ENCODE measurements at places on chromosomes 1 and 21.

- no peak for DNase-seq
Measured at GRCh38 chr1:37537378-37537777, 16.7 kb downstream of the SNIP1 start.

GRCh38 chr1:31639543-31639942 lies 5.1 kb downstream of the PEF1 start:
- DNase-seq = no peak

DNA sequence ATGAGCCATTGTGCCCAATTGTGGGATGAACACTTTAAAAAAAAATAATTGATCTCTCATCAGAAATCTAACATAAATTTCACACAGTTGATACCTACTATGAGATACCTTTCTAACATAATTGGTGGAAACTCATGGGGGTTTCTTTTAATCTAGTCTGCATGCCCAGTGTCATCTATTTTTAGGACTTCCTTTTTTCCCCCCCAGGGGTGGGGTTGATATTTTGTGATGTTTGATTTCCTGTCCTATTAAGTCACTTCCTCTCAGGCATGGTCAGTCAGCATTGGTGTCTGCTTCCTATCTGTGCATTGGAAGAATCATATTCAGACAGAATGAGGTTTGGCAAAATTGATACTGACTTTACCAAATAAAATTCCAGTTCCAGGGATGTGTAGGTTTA lies 21.5 kb downstream of the NFYC start:
- no peak for DNase-seq

- DNase-seq = no peak
Measured at GRCh38 chr1:190949939-190950338, 472.3 kb upstream of the BRINP3 start.

GRCh38 chr1:18085387-18086074 lies 22.1 kb upstream of the IGSF21 start:
- no peak for DNase-seq

GRCh38 chr1:51072043-51072439 lies 30.0 kb upstream of the C1orf185 start:
- no peak for DNase-seq

- no peak for DNase-seq
Measured at GRCh38 chr21:34534522-34534921, 22.5 kb upstream of the KCNE1 start.

DNA sequence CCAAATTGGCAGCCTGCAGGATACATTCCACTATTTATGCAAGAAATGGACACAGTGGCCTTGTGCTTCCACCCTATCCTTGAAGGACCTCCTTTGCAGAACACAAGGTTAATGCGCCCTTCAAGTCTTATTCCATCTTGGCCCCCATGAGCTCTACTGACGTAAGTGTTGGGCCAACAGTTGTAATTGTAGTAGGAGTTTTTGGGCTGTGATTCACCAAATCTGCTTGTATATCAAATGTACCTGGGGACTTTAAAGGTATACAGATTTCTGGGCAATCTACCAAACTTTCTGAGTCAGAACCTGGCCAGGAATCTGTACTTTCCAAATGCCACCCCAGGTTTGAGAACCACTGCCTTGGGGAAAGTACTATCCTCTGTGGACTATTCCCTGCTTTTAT lies 100.9 kb upstream of the MARK1 start:
- no peak for DNase-seq

DNA sequence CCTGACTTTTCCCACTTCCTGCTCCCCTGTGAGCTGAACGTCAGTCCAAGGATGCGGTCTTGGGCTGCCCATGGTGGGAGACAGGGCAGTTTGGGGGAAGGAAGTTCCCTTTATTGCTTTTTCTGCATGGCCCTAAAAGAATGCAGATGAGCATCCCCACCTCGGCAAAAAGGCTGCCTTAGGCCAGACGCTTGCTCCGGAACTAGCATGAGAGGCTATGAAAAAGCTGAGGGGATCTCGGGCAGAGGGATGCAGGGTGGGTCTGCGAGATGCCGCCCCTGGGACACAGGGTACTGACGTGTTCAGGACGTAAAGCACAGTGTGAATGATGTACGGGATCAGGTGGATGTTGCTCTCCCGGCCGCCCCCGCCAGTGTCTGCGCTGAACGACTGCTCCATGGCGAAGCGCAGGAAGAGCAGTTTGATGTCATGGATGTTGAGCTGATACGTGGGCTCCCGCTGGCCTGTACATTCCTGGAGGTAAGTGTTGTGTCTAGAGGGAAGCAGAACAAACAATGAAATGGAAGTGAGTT lies 125.8 kb downstream of the UBR4 start:
- DNase-seq = no peak

DNA sequence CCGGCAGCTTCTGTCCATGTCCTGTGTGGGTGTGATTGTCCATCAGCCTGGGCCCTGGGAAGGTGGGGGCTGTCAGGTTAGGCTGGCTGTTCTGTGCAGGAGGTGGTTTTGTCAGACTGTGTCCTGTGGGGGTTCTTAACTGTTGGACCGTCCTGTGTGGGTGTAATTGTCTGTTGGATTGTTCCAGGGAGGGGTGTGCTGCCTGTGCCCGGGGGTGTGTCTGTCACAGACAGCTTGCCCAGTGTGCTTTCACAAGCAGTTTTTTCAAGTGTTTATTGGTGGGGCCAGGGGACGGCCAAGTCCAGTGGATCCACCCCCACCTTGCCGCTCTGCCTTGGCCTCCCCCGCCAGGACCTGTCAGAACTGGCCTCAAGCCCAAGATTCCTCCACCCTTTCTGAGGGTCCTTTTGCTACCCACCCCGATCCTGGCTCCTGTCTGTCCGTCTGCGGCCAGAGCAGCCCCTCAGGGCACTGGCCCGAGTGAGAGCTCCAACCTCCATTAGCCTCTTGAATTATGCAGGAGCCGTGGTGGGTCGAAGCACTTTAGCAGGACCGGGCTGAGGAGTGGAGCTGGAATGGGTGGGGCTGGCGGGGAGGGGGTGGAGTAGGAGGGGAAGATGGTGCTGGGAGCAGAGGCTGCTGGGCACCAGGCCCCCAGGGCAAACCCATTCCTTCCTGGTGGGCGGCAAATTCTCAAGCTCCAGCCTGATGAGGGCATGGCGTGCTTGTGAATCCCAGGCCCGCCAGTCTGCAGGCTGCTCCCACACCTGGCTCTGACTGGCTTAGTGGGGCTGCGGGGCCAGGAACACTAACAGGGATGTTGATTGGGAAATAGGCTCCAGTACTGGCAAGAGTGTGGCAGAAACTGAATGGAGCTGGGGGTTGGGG lies 47.2 kb downstream of the PTPRF start:
- no peak for DNase-seq

DNA sequence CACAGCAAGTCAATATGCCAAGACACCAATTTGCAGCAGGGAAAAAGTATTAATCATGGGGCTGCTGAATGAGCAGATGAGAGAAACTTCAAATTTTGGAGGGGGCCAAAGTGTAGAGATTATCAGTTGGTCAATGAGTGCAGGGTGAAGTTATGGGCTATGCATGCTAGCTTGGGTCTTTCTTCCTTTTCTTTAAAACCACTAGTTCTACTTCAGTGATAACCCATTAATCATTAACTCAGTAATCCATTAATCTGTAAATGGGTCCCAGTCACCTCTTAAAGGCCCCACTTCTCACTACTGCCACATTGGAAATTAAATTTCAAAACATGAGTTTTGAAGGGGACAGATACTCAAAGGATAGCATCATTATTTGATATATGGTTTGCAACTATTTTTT lies 688.6 kb upstream of the ADGRL4 start:
- no peak for DNase-seq

- no peak for DNase-seq
Measured at GRCh38 chr1:46166521-46167462, 8.1 kb upstream of the TSPAN1 start.

- no peak for DNase-seq
Measured at GRCh38 chr1:58608297-58608696, 31.2 kb upstream of the TACSTD2 start.

DNA sequence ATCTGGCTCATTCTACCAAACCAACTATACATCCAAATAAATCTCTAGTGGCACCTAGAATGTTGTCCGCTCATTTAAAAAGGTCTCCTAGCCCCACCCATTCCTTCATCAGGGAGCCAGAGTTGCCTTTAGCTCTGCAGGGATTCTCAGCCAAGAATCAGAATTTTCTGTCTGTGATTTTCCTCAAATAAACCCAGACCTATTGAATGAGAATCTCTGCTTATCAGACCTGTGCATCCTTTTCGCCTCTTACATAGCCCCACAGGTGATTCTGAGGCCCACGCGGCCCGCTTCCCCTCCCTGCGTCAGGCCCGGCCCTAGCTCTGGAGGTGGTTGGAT lies 410 bp upstream of the TDRD5 start:
- DNase-seq = no peak

DNA sequence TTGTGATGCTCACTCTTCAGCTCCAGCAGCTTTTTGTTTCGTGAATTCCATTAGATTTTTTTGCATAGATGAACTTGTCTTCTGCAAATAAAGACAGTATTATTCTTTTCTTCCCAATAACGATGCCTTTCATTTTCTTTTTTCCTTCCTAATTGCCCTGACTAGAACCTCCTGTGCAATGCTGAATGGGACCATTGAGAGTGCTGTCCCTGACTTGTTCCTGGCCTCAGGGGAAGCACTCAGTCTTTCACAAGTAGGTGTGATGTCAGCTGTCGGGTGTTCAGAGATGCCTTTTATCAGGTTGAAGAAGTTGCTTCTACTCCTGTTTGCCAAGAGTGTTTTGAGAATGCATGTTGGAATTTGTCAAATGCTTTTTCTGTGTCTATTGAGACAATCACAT lies 64.3 kb upstream of the ADARB1 start:
- peak; percentile 98 for DNase-seq
